Stimulated activated CD4-positive, alpha-beta T cell treated with anti-CD3 and anti-CD28 coated beads, Interleukin-4, amount 100 ng/mL, for 4 hours (primary cell): ENCODE measurements at places on chromosomes 1 and 21.

DNA sequence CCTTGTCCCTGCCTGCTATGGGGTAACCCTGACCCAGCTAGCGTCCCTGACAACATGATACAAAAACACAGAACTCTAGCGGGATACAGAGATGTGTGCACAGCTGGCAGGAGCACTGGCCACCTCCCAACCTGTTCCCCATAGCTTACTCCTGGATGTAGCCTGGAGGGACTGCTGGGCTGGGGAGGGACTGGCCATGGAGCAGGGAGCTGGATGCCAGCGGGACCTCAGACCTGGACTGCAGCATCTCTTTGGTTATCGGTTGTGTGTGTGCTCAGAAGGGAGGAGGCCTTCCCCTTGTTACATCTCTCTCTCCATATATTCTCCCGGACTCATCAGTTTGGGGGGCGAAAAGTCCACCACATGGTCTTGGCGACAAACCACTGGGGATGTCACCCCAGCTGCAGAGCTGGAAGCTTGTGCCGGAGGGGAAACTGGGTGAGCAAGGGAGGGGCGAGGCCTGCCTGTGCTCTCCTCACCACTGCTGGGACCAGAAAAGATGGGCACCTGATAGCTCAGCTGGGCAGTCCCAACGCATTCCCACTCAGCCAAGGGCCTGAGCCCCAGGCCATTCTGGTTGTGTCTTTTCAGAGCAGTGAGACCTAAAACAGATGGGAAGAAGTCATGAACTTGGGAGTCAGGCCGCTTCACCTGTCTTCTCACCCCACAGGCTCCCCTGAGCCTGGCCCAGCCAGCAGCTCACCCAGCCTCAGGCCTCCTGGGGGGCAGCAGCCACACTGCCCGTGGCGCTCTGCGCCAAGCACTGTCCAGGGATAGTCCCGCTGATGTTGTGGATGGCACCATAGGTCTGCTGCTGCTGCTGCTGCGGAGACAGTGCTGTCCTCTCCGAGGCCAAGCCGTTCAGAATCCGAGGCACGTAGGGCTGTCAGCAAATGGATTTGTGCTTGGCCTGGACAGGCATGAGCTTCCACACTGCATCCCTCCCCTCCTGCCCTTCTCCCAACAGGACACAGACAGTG lies 35.6 kb downstream of the TMEM63A start:
- DNase-seq = no peak

GRCh38 chr1:91730801-91731732 lies 154.9 kb downstream of the TGFBR3 start:
- DNase-seq = no peak

- DNase-seq = no peak
These were observed 185.0 kb downstream of the MATN1 start for GRCh38 chr1:30538226-30538992.

DNA sequence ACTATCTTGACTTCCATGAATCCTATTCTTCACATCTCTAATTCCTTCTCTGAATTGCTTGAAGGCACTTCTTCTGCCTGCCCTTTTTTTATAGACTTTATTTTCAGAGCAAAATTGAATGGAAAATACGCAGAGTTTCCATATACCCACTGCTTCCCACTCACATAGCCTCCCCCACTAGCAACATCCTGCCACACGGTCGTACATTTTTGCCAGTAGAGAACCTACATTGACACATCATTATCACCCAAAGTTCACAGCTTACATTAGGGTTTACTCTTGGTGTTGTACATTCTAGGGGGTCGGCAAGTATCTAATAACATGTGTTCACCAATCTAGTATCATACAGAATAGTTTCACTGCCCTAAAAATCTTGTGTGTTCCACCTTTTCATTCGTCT lies 12.3 kb downstream of the EEIG2 start:
- no peak for DNase-seq

GRCh38 chr1:20311289-20311688 lies 20.6 kb downstream of the VWA5B1 start:
- DNase-seq = no peak

- no peak for DNase-seq
These were observed 171.1 kb downstream of the TOMM20 start for GRCh38 chr1:234957330-234958065.

DNA sequence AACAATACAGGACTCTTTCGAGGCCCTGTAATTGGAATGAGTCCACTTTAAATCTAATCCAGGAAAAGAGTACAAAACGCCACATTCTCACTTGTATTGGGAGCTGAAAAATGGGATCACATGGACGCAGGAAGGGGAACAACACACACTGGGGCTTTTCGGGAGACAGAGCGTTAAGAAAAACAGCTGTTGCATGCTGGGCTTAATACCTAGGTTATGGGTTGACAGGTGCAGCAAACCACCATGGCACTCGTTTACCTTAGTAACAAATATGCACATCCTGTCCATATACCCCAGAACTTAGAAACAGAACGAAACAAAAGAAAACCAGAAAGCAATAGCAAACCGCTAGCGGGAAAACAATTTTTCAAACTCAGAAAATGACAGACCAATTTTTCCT lies 1532.7 kb upstream of the TPTE start:
- no peak for DNase-seq

DNA sequence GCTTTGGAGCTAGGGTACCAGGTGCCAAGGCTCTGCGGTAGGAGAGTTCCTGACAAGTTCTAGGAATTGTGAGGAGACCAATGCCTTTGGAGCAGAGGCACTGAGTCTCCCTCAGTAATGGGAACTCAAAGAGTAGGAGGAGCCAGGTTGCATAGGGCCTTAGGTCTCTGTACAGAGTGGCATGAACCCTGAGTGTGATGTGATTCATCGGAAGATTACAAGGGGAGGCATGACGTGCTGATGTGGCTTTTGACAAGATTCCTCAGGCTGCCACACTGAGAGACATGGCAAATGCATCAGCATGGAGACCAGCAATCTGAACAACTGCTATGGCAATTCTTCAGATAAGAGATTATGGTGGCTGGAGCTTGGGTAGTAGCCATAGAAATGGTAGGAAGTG lies 94.6 kb upstream of the SLC44A3 start:
- no peak for DNase-seq

- no peak for DNase-seq
These were observed 479.9 kb upstream of the BRINP3 start for GRCh38 chr1:190957565-190957964.

GRCh38 chr1:6313393-6314200 lies 52.7 kb upstream of the GPR153 start:
- DNase-seq = no peak

DNA sequence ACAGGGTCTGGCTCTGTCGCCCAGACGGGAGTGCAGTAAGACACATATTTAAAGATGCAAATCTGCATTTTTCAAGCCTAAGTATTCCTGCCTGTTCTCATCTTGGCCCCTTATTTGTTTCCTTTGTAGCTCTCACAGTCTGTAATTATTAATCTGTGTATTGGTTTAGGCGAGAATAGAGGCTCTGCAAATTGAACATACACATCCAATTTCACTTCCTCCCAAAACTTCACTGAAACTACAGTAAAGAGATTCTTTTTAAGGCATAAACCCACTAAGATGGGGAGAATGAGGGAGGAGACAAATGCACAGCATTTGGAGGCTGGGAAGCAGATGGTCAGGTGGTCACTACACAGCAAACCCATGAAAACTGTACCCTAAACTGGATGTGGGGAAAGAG lies 21.0 kb downstream of the HMGN2 start:
- DNase-seq = no peak

DNA sequence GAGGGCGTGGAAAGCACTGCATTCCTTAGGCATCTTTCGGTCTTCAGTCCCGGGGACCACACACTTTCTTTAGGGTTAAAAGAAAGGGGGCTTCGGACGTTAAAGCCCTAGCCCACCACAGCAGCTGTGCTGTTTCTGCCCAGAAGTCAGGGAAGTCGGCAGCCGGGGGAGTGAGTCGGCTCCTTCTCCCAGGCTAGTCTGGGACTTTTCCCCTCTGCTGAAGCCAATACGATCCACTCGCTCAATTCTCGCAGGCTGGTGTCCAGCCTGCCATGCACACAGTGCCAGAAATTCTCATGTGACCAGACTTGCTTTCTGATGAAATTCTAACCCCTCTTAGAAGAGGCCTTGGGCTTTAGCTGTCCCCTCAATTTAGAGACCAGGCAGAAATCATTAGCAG lies 67.7 kb downstream of the BCAR3 start:
- DNase-seq = no peak

DNA sequence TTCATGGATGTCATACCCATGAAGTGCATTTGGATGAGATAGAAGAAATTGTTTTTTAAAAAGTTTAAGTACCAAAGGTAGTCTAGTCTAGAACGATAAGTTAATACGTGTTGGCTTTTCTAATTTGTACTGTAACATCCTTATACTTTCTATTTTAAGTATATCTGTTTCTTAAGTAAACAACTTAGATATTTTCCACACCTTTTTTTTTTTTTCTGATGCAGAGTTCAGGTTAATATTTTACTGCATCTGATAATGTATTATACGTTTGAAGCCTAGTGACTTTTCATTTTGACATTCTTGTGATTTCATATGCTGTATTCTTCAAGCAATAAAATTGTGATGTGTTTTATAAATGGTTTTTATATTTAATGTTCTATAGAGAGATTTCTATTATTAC lies 16.5 kb downstream of the DR1 start:
- DNase-seq = no peak

- no peak for DNase-seq
These were observed 41.2 kb upstream of the CYYR1 start for GRCh38 chr21:26614251-26614650.

DNA sequence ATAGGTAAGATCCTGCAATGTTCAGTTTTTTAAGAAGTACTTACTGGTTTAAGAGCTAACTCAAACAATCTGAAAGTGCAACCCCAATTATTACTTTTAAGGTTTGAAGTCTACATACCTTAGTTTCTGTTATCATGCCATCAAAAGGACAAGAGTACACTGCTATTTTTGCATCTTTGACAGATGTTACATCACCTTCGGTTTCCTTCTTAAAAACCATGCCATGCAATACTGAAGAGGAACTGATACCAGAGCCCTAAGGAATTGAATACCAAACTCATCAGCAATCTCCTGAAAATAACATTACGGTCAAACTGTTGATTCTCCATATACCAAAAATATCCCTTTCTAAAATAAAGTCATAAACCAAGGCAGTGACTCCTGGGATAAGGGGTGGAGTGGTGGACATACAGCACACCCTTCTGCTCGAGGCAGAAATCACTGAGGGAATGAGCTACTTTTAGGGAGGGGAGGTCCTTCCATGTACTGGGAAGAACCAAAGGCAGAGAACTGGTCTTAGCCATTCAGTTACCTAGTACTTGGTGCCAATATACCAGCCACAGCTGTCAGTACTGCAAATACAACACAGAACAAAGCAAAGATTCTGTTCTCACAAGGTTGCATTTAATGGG lies 8.5 kb downstream of the CCT8 start:
- no peak for DNase-seq

DNA sequence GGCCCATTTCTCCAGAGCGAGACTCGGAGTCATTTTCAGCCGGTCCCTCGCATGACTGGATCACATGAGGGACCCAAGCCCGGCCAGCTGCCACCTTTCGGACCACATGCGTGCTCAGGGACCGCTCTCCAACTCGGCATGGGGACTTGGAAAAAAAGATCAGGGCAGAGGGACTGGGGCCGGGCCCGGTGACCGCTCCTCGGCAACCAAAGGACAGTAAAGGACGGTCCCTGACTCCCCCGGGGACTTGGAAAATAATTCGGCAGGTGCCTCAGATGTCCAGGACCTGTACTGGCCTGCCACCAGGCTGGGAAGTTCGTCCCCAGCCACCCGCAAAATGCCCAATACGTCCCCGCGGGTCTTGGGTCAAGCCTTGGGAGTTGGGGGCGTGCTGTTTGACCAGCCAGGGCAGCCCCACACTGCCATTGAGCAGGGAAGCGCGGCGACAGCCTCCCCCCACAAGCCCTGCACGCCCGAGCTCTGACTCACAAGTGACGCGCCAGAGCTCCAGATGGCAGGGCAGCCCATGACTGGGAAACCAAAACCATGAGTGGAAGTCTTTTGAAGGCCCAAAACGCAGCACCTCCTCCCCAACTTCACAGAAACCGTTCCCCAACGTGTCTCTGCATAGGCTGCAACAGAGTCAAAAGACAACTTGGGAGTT lies 134.5 kb downstream of the LIPI start:
- DNase-seq = no peak

DNA sequence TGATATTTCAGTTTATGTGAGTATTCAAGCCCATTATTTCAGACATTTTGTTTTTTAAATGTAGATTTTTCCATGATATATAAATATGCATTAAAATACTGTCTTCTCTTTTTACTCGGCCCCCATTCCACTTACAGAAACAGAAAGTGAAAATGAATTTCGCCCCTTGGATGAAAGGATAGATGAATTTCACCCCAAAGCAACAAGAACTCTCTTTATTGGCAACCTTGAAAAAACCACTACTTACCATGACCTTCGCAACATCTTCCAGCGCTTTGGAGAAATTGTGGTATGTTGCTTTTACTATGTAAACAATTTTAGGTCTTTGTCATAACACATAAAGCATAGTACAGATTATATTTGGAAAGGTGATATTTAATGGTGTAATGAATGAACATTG lies 59.9 kb downstream of the ZBTB17 start:
- no peak for DNase-seq

GRCh38 chr1:211285196-211285595 lies 26.0 kb downstream of the RCOR3 start:
- no peak for DNase-seq

GRCh38 chr1:44326024-44326701 lies 28.9 kb downstream of the ERI3 start:
- no peak for DNase-seq

GRCh38 chr21:39662411-39662953 lies 49.7 kb downstream of the B3GALT5 start:
- DNase-seq = no peak

GRCh38 chr1:205569411-205570172 lies 62.2 kb downstream of the ELK4 start:
- DNase-seq = no peak

DNA sequence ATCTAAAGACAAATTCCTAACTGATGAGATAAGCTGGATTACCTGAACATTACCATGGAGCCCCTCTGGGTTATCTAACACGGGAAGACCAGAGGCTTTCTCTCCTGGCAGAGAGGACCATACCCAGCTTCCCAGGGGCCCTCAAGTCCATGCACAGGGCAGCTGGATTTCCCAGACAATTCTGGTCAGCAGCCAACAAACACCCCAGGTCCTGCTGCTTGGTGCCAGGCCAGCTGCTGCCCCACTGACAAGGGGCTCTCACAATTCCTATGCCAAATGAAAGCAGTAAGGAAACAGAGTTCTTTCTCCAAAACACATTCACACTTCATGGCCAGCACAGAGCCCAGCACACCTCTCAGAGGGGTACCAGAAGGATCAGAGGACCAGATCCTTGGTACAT lies 114.2 kb downstream of the HLCS start:
- no peak for DNase-seq

GRCh38 chr1:32388641-32389040 lies 5.6 kb downstream of the BSDC1 start:
- no peak for DNase-seq

DNA sequence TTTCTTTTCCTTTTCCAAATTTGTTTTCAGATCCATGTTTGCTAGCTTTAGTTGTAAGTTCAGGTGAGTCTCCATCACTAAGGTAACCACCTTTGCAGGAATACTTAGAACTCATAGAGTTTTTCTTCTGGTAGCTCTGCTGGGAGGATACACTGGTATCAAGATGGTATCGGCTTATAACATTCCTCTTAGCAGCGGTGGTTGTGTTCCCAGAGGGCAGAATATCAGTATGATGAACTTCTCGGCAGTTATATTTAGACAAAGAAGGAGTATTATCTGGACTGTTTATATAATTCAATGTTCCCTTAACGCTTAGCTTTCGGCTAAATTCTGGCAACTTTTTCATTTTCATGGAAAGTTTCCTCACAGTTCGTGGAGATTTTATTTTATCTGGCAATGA lies 18.1 kb downstream of the SYDE2 start:
- no peak for DNase-seq
